ENCODE measurements at places on chromosomes 2 and 18.
A peak's percentile ranks its signal among the peaks of the same experiment; 100 is the strongest.

- no peak for DNase-seq
These were observed 122.1 kb upstream of the XIRP2 start for GRCh38 chr2:166766220-166766619.

DNA sequence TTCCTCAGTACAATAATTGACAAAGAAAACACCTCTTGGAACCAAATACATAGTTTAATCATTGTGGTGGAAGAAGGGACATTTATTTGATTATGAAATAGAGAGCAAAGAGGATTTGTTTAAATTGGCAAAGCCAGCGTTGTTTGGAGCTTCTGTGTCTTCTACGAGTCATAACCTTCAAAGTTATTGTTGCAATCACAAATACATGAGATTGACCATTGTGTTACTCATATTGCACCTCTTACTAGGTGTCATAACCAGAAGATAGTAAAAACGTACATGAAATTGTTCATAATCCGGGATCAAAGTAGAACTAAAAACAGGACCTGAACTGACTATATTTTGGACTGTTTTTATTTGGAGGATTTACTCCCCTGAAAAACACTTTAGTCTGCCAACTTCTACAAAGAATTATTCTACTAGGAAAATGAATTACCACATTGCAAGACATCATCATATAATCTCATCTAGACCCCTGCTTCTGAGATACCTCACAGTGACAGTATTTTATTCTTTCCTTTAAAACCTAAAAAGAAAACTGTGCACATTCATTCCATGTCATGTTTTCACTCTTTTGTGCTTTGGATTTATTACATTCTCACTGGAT is 151.7 kb upstream of the KLF7 start:
- DNase-seq: no peak

GRCh38 chr18:23077493-23078256 is 57.6 kb upstream of the CABLES1 start:
- no peak for DNase-seq

- DNase-seq: no peak
These were observed 6.8 kb downstream of the PKP4 start for GRCh38 chr2:158463496-158464095.

DNA sequence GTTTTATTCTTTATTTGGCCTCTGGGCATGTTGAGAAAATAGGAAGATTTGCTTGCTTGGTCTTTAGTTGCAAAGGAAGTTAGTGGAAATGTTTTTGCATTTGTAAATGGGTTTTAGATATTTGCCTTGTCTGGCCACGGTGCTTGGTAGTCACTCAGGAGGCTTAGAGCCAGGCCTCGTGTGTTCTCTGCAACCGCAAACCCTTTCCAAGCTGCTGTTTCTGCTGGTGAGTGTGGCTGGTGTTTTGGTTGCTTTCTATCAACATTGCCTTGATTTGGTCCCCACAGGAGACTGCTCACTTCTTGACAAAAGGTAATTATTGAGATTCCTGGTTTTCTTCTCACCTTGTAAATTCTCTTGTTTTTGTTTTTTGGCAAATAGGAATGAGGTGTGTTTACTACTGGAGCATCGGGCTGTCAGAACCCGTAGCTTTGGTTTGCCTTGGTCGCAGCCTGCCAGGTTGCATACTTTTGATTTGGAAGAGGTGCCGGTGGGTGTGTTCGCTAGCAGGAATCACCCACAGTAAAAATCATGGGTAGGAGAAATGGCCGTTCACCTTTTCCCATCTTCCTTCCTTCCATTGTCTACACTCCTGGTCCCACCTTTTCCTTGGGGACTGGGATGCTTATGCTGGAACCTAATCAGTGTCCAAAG is 15.8 kb downstream of the ASAP2 start:
- DNase-seq: no peak

DNA sequence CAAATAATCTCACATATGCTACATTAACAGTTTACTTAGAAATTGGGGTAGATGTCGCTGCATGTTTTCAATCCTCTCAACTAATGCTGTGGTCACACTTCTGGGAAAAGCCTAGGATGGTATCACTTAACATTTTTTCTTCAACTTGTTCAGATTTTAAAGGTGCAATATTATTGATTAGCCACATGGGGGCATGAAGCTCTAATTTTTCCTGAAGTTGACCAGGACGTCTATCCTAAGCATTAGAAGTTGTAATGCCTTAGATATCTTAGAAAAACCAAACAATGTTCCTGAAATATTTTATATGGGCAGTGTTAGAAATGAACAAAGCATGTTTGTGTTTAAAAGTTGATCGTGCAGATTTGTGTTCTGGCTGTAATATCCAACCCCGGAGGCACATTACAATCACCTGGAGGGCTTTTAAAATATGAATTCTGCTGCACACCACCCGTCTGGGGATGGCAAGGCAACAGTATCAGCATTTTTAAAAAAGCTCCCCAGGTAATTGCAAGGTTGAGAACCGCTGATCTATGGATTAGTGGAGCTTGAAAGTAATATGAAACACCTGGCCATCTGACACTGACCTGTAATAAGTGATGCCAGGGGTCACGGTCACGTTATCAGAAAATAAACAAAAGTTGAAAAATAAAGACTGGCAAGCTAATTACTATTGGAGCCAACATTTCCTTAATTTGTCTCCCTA is 100.5 kb upstream of the LMAN1 start:
- DNase-seq: no peak

GRCh38 chr2:155513248-155513647 is 814.8 kb downstream of the KCNJ3 start:
- no peak for DNase-seq

- DNase-seq: no peak
These were observed 437.7 kb upstream of the HS6ST1 start for GRCh38 chr2:128756365-128756717.

GRCh38 chr2:206127656-206128055 is 31.6 kb downstream of the NDUFS1 start:
- DNase-seq: no peak

DNA sequence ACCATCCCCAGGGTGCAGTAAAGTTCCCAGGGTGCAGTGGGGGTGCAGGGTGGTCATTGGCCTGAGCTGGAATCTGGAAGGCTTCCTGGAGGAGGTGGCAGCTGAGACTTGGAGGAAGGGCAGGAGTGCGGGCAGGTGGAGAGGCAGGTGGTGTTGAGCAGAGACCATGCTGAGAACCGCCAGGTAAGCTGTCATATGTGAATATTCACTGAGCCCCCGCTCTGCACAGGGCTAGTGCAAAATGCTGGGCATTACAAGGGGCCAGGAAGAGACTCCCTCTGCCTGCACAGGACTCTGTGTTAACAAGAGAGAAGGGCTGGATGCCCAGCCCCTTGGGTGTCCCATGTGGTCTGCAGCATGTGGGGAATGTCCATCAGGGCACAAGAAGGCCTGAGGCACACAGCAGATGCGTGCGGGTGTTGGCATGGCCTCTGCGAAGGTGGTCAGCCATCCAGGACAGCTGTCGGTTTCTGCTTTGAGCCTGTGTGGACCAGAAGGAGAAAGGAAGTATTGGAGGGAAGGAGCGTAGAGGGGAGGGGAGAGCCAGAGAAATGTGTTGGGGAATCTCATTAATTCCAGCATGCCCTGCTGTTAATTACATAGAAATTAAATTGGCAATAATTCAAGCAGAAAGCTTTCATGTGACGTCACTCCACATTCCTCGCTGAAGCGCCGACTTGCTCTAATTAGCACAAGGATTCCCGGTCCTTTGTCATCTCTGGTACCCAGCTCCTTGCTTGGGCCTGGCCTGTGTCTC is 62.8 kb upstream of the OTOS start:
- DNase-seq: no peak

DNA sequence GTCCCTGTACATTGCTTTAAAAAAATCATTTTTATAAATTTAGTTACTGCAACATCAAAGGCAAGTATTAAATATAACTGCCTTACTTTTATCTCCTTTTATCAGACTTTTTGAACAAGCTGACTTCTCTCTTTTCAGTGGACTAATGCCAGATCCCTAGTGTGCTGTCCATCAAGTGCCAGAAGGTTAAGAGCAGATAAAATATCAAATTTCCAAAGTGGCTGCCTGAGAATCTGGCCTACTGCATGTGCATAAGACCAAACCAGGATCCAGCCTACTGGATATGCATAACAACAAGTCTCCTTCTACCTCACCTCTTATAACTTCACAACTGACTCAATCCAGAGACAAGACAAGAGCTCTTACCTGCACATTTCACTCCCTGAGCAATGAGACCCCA is 59.8 kb upstream of the CHRNA1 start:
- DNase-seq: no peak

- no peak for DNase-seq
These were observed 25.2 kb downstream of the HRH4 start for GRCh38 chr18:24485681-24486080.

- no peak for DNase-seq
These were observed 126.3 kb upstream of the CHAC2 start for GRCh38 chr2:53641290-53641689.

- DNase-seq: no peak
These were observed 5.2 kb downstream of the TTC39C start for GRCh38 chr18:24019641-24020331.

DNA sequence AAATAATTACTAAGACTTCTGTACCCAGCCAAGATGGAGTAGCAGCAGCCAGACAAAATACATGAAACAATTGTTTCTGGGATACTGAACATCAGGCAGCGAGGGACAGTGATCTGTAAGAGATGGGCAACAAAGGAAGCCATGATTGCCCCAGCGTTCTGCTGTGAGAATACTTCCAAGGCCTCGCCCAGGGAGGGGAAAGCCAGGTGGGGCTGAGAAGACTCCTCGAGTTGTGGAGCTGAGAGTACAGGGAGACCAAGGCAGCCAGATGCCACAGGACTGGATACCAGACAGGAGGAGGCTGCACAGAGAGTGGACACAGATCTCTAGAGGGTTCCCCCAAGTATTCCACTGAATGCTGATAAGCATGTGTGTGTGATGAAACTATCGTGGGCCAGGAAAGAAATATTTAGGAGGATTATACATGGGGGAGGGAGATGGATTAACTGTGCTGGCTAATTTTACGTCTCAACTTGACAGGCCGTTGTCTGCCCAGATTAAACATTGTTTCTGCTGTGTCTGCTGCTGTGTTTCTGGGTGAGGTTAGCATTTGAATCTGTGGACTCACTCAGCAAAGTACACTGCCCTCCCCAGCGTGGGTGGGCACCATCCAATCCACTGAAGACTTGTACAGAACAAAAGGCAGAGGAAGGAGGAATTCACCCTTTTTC is 10.2 kb upstream of the LIMS2 start:
- DNase-seq: no peak

DNA sequence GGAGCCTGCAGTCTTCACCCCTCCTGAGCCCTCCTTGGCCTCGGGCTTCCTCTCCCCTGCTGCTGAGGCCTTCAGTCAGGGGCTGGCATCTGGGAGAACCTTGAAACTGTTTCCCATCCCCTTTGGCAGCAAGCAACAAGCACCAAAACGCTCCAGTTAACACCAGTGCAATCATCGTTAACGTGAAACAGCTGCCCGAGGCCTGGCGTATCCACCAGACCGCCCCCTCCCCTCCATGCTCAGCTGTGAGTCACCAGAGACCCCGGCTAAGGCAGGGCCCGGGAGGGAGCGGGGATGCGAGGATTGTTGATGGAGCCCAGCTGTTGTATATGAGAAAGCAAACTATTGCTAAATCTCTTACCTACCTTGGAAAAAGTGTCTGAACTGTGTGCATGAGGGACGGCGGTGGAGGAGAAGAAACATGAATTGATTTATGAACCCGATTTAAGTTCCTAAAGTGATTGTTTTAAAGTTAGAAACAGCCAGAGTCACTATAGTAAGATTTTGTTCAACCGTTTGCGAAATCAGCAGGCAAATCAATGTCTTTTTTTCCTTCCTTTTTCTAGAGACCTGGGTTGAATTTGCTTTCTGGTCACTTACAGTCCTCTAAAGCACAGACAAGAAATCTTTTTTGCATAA is 5.2 kb downstream of the ZFP36L2 start:
- no peak for DNase-seq

- DNase-seq: no peak
These were observed at the start of gene NEU2 for GRCh38 chr2:233032551-233033320. TSS of gene NEU2 (plus strand) at chr2:233032672. CDS start at chr2:233032672, 0 bp downstream.

DNA sequence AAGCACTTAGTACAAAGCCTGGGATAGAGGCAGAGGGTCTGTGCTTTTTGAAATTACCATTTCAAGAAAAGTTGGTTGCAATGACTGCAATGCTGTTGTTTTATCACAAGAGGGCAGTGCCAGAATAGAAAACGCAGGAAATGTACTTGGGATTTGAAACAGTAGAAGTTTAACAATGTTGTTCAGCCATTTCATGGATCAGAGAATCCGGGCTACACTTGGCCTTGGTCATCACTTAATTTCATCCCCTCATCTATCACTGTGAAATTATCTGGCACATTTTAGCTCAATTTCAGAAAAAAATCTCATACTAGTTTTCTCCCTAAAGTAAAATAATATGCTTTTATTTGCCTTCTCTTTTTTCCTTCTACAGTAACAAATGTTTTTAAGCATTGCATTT is 70.8 kb downstream of the RAPGEF4 start:
- DNase-seq: no peak

DNA sequence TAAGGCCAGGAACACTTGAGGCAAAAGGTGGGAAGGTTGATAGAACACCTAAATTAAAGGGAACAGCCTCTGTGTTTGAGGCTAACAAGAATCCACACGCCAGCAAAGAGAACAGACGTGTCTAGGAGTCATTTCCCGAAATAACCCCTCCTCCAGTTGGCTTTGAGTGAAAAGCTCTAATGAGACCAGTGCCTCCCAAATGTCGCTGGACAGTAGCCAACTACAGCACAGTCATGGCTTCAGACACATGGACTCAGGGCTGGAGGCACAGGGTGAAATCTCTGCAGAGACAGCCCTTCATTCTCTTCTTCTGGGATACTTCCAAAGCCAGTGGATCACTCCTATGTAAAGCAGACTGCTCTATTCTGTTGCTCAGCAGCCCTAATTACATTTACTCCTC is 49.6 kb downstream of the SOWAHC start:
- DNase-seq: peak; percentile 62

DNA sequence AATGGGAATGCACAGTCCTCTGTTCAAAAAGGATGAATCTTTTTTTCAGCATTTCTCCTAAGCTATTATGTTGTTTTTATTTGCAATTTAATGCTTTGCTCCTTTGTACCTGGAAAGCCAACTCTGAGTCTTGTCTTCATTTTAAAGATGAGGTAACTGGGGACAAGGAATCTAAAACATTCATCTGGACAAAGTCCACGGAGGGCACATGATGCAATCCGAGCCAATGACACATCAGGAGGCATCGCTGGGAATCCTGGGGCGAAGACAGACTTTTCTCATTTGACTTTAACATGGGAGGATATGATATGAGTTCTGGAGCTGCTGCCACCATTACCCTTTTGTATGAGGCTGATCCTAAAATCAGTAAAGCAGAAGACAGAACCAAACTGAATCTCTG is 116.5 kb upstream of the REG3G start:
- no peak for DNase-seq

DNA sequence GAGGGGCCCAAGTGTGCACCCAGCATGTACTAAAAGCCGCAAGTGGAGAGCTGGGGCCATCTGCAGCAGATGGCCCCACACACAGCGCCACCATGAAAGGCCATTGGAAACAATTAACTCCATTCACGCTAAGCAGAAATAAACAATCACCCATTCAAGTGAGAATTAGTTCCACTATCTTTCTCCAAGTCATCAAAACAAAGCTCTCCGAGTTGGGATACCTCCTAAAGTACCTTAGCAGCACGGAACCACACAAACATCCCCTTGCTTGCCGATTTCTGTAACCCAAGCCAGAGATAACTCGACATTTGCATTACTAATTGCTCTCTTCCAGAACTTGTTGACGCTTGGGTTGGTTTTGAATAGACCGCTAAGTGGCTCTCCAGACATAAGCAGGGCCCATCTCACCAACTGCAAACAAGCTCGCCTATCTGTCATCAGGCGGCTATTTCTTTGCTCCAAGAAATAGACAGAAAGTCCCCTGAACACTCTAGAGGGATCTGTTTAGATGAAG is 840.6 kb upstream of the SALL3 start:
- no peak for DNase-seq

- DNase-seq: no peak
These were observed 165.8 kb downstream of the DNAH7 start for GRCh38 chr2:195902857-195903256.
